Aorta (tissue), 5 donors: ENCODE measurements at places on chromosomes 3 and 15. TPM values are rescaled to one million over a fixed set of nuclear protein-coding genes. Genes with fewer than 3 reads are reported as not detected.

- peak; percentile 96 for DNase-seq
Measured at GRCh38 chr15:70474471-70475406, 288.6 kb downstream of the UACA start.

- DNase-seq, result no peak
Measured at GRCh38 chr3:61944726-61945125, 383.4 kb downstream of the PTPRG start.

- no peak for DNase-seq
Measured at GRCh38 chr3:70038693-70039092, 39.2 kb downstream of the SAMMSON start.

DNA sequence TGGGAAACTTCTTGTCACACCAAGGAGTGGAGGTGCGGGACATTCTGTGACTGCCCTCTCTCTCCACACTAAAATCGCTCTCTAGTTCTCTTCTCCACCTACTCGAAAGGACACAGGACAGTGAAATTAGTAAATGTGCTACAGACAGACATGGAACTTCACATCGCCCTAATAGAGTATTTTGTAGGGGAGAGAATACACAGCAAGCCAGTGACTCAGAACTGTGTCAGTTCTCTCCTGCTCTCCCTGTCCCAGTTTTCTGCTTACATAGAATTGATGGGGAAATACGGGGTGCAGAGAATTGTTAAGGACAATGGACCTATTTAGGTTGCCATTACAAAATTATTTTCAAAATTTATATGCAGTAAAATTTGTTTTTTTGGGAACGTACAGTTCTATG, 159.6 kb upstream of the GADL1 start:
- DNase-seq, result no peak

DNA sequence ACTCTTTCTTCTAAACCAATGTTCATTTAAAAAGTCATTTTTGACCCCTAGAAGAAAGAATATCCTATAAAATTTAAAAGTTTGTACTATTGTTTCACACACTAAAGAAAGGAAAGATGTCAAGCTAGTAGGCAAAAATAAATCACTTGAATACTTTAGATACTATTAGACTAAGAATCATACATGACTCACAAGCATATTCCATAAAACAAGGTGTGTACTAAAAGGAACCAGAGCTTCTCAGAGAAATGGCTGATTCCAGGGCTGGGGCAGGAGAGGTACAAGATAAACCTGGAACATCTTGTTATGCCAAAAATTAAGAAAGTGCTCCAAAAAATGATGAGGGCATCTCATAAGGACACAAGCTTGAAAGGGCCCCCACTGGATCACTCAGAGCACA, 8.7 kb downstream of the DLG1 start:
- no peak for DNase-seq

DNA sequence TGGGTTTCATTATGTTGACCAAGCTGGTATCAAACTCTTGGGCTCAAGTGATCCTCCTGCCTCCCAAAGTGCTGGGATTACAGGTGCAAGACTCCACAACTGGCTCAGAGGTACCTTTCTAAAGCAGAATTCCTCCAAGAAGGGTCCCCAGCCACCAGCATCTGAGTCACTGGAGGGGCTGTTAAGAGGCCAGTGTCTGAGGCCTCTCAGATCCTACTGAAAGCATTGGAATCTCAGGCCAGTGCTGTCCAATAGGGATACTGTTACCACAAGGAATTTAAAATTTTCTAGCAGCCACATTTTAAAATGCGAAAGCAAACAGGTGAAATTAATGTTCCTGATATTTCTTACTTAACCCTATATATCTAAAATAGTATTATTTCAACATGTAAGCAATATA, 1.3 kb downstream of the CAV3 start:
- DNase-seq, result no peak

- no peak for DNase-seq
Measured at GRCh38 chr3:41708176-41708575, 253.7 kb downstream of the ULK4 start.

Gene PAQR5
- total RNA-seq, result 0.71 TPM
